Activated CD8-positive, alpha-beta memory T cell treated with anti-CD3 and anti-CD28 coated beads for 1 hour (primary cell): ENCODE measurements at places on chromosomes 3 and 15.

DNA sequence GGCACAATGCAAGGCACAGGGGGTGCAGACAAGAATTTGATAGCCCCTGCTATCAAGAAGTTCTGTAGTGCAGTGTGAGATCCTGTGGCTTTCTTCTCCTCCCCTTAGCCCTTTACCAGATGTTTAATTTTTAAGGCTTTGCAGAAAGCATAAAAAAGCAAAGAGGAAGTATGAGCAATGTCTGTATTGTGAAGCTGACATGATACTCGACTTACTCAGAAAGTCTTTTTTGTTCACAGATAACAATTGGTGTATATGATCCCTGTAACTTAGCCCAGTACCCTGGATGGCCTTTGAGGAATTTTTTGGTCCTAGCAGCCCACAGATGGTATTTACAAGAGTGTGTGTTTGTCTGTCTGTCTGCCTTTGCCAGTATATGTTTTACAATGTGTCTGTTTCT is 58.9 kb downstream of the ATG7 start:
- no peak for DNase-seq

GRCh38 chr3:112497897-112498548 is 1.2 kb downstream of the BTLA start:
- no peak for DNase-seq

- no peak for DNase-seq
Observed at GRCh38 chr3:189890496-189890895, 230.2 kb downstream of the P3H2 start.

DNA sequence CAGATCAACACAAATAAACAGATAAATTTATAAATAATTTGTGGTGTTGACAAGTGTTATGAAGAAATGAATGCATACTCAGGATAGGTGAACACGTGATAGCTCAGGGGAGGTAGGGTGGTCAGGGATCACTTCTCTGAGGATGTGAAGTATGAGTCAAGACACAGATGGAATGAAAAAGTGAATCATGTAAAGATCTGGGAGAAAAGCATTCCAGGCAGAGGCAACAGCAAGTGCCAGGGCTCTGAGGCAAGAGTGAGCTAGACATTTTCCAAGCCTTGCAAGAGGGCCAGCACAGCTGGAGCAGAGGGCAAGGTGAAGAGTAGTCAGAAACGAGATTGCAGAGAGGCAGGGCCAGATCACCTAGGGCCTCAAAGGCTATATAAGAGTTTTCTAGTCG is 177.8 kb downstream of the WNT5A start:
- DNase-seq = no peak
